ENCODE measurements at places on chromosomes 4 and X.

DNA sequence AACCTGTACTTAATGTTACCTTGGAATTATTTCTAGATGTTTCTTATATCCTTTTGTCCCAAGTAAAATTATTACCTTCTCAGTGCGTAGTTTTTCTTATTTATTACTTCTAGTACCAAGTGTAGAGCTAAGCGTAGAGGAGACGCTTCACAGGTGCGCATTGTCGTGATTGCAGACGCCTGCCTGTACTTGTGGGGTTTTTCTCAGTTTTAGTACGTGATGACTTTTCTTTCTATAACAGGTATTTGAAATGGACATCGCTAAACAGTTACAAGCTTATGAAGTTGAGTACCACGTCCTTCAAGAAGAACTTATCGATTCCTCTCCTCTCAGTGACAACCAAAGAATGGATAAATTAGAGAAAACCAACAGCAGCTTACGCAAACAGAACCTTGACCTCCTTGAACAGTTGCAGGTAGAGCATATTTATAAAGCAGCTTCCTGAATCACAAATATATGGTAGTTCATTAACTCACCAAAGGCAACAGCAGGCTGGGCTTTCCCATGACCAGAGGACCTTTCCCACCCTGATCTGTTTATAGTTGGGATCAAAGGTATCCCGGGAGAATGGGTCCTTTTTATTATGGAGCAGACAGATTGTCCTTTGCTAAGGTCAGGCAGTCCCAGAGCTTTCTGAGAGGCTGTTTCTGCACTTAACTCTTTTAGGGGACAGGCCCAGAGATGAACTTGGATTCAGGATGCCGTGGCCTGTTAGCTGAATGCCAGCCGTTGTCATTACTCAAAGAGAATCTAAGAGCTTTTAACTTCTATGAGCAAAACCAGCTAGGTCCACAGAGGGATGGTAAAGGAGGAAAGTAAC is 172.9 kb downstream of the PTTG2 start:
- no peak for DNase-seq

DNA sequence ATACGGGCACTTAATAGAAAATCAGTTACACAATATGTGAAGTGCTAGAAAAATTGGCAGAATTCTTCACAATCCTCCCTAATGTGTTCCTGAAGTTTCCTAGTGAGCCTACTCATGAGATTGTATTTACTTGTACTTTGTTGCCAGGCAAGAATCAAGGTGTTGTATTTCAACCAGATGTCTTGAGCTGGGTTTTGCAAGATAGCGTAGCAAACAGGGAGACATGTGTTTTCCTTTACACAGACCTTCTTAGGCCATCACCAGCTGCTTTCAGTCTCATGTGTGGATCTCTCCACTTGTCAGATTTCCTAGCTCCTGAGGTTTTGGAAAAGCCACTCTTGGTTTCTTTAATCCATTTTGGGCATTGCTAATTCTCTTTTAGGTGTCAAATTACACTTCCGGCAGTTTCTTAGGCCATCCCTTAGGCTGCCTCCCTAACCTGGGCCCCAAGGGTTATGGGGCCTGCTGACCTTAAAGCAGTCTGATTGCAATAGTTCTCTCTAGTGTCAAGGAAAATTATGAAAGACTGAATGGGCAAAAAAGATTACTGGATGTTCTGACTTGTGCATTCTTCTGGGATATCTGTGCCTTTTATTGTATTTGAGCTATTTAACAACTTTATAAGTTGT is 12.2 kb upstream of the EDA start:
- no peak for DNase-seq

DNA sequence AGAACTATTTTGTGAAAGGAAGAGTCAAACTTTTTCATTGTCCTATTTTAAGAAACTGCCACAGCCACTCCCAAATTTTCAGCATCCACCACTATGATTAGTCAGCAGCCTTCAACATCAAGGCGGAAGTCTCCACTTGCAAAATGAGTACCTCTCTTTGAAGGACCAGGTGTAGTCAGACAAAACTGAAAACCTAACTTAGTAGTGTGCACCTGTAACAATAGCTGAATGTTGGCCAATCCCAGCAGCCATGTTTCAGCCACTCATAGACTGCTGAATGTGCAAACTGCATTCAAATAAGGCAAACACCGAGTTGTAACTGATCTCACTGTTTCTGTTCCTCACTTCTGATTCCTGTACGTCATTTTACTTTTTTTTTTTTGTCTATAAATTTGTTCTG is 341.1 kb downstream of the IL15 start:
- no peak for DNase-seq

DNA sequence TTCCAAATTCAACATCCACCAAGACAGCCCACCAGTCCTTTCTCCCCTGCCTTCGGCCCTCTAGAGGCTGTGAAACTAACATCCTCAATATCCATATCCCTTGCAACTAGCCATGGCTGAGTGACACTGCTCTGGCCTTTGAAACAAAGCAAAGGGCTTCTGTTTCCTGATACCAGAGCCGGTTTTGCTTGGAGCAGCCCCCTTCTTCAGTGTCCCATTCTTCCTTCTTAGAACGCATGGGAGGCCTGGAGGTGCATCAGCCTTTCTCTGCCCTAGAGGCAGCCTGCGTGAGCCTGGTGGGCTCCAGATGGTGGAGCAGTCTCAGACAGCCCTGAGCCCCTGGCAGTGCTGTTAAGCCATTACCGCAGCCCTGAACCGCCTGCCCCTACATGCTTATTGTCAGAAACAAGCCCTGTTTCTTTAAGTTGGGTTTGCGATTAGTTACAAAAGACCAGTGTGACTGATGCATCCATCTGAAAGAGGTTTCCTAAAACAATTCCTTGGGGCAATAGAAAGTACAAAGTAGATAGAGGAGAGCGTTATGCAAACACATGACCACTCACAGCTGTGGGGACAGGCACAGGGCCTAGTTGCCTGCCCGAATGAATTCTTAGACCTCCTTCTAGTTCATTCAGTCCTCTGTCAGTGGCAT is 74.1 kb downstream of the EVC start:
- no peak for DNase-seq

- DNase-seq, result no peak
Measured at GRCh38 chr4:153616006-153616555, 68.0 kb upstream of the TLR2 start.
